Stimulated activated CD4-positive, alpha-beta T cell treated with anti-CD3 and anti-CD28 coated beads, Interleukin-1b, Interleukin-23, amount 100 ng/mL, for 1 hour (primary cell): ENCODE measurements at places on chromosomes 1 and 21.

GRCh38 chr1:59146056-59146455 is 150.8 kb upstream of the FGGY start:
- no peak for DNase-seq

- DNase-seq = no peak
Measured at GRCh38 chr1:162349635-162350330, 26.9 kb downstream of the SPATA46 start.

GRCh38 chr1:185317886-185318310 is 855 bp upstream of the IVNS1ABP start:
- DNase-seq = peak; percentile 53

- DNase-seq = no peak
Measured at GRCh38 chr1:84726593-84727499, 36.6 kb upstream of the SSX2IP start.

- no peak for DNase-seq
Measured at GRCh38 chr1:57167997-57168396, 202.2 kb upstream of the C8B start.

DNA sequence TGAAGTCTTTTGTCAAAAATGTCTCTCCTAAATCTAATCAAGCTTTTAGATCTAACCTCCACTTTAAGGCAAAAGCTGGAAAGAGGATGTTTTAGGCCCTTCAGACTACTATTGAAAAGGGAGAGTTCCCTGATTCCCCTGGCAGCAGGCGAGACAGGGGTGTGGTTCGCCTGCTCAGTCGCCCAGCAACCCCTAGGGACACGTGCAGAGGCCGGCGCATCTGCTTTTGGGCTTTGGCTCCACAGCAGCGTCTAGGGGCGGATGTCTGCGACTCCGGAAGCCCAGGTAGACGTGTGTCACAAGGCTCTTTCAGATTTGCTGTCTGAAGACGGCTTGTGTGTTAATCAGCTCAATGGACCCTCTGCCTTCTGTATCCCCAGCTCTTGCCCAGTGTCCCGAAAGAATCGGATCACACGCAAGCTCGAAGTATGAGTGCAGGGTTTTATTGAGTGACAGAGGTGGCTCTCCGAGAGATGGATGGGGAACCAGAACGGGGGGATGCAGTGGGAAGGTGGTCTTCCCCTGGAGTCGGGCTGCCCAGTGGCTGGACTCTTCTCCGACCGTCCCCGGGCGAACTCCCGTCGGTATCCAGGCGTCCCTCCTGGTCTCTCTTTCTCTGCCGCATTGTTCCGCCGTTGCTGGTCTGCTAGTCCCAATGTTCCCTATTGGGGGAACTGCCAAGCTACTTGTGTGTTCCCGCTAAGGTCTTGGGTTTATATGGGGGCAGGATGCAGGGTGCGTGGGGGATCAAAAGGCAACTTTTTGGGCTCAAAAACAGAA is 45.5 kb downstream of the OLFML2B start:
- no peak for DNase-seq

GRCh38 chr1:220892997-220893700 is 13.9 kb downstream of the HLX start:
- DNase-seq = no peak

- DNase-seq = no peak
Measured at GRCh38 chr21:44051462-44051941, 39.4 kb downstream of the TRAPPC10 start.

GRCh38 chr1:221855156-221855555 is 113.3 kb upstream of the DUSP10 start:
- DNase-seq = no peak

DNA sequence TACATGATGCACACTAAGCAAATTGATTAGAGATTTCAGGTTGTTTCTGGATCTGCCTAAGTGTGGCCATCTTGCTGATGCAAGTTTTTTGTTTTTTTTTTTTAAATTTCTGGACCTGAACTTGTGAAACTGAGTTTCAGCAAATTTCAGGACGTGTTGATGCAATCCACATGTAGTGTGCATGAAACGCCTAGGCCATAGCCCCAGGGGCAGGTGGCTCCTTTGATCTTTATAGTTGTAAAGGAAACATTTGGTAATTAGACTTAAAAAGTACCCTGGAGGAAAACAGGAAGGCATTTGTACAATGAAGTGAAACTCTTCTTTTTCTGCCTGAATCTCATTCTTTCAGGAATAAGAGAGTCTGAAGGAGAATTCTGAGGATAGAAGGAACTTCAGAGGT is 162.2 kb upstream of the LHX8 start:
- no peak for DNase-seq

- DNase-seq = no peak
Measured at GRCh38 chr1:109252167-109252892, 3.0 kb downstream of the CELSR2 start.

- DNase-seq = no peak
Measured at GRCh38 chr1:40798366-40799281, 15.0 kb downstream of the KCNQ4 start.

DNA sequence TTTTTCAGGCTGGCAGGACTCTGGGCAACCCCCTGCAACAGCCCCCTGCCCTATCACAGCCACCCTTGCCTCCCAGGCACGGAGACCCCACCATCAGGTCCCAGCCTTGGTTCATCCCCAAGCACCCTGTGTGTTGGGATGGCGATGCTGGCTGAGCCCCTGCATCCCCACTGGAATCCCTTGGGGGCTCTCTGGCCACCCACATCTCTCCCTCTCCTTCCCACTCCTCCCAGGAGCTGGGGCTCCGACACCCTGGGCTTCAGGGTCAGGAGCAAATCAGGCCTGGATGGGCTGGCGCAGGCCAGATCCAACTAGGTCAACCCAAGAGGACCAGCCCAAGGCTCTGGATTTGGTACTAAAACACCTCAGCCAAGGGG is 25.9 kb downstream of the COL6A1 start:
- DNase-seq = no peak

DNA sequence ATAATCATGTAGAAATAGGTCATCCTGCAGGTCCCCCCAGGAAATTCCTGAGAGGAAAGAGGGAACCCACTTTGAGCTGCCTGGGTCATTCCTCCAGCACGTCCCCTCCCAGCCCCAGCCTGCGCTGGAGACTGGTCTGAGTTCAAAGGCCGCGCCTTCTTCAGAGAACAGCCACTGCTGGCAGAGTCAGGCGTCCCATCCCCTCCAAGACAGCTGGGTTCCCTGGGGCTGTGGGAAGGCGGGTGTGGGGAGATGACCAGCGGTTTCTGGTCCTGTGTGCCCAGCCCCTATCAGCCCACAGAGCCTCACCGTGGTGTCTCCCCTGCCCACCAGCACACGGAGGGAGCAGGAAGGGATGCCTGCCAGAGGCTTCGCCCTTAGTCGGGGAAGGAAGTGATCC is 18.0 kb upstream of the TRAPPC10 start:
- no peak for DNase-seq

DNA sequence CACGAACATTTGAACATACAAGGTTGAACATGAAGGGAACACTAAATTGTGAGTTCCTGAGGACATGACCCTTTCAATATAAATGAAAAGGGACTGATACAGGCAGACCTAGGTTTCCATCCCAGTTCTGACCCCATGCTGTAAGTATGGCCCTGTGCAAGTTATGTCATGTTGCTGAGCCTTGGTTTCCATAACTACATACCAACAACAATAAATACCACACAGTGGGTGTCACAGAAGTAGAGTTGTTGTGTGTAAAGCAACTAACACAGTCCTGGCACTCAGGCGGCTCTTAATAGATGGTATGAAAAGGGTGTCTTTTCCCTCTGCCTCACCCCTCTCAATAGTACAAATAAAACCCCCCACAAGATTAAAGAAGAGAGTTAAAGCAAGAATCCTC is 140.8 kb downstream of the LMX1A start:
- no peak for DNase-seq

DNA sequence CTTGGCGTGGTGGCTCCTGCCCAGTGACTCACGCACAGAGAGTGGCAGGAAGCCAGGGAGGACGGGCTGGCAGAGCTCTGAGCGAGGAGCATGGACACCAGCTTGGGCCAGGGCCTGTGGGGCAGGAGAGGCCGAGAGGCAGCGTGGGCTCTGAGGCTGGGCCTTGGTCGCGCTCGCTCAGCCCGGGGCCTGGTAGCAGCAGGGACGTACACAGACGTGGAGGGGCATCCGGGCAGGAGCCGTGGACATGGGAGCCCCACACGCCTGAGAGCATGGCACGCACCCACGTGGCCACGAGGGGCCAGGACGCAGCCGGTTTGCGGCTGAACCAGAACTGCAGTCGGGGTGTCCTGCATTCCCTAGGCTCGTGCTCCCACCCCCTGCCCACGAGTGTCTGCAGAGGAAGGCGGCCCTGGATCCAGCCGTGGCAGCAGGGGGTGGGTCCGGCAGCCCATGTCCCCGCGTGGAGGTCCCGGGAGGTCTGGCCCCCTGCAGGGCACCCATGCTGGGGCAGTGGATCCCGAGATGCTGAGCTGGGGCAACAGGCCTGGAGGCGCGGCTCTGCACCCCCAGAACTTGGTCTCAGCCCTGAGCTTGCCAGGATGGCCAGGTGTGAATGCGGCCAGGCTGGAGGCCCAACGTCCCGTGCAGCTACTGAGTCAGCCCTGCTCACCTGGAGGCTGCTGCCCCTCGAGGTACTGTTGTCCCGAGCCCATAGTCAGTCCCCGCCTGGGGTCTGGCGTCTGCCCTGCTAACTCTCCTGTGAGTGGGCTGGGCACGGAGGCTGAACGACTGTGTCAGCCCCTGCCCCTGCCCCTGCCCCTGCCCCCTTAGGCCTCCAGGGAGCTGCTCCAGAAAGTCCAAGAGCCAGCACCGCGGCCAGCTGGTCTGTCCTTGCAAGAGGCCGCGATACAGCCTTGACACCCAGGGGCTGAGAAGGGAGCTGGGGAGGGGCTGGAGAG is 61.6 kb downstream of the SLX9 start:
- DNase-seq = no peak

DNA sequence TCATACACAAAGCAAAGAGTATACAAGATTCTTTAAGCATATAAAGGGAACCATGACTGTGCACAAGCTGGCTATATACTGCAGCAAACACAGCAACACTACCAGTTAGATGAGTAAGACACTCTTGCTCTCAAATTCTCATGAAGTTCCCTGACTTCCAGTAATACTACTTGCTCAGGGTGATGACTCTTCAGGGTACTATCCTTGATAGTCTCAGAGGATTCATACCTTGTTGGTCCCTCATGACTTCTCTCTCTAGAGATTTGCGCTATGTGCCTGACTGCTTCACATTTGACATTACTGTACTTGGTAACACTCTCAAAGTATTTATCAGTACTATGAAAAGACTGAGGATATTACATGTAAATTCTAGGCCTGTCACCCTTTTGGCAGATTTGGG is 159.8 kb upstream of the ZRANB2 start:
- no peak for DNase-seq

- DNase-seq = no peak
Measured at GRCh38 chr1:21278860-21279845, 11.1 kb downstream of the ECE1 start.

DNA sequence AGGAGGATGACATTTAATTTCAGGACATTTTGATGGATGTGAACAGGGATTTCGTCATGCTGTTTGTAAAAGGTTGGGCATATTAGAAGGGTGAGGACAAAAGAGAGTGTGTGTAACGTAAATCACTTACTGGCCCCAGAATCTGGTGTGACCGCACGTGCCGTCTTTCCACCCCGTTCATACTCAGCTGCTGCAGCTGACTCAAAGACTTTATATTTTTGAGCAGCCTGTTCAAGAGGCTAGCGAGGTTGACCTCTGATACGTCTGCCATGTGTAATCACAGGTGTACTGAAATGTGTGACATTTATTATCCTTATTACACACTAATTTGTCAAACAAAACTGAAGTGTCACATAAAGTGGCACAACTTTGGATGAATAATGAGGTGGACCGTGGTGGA is 66.5 kb upstream of the ERRFI1 start:
- no peak for DNase-seq

DNA sequence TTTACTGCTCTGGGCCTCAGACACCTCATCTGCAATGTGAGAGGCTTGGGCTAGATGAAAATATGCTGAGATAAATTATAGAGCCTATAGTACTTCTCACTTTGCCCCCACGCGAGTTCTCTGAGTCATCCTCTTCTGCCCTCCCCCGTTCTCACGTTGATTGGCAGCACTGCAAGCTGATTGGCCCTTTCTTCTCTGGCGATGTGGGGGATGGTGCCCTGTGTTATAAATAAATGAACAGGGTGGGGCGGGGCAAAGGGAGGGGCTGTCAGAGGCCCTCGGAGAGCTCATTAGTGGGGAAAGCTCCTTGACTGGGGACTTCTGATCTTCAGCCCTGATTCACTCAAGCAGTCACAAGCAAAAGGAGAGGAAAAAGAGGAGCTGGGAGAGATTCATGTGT is 64.3 kb upstream of the ZC3H12A start:
- DNase-seq = no peak
